ENCODE measurements at places on chromosomes 6 and 20. TPM values are rescaled to one million over a fixed set of nuclear protein-coding genes. Genes with fewer than 3 reads are reported as not detected.

FGD2 gene
- total RNA-seq, result 7.1 TPM

C6orf58 gene
- total RNA-seq, result not detected

ZNF334 gene
- total RNA-seq, result 3.2 TPM

ANGPT4 gene
- not detected for total RNA-seq

ANKRD66 gene
- not detected for total RNA-seq

SMAP1 gene
- total RNA-seq, result 13.4 TPM

SIRPD gene
- total RNA-seq, result not detected

DNA sequence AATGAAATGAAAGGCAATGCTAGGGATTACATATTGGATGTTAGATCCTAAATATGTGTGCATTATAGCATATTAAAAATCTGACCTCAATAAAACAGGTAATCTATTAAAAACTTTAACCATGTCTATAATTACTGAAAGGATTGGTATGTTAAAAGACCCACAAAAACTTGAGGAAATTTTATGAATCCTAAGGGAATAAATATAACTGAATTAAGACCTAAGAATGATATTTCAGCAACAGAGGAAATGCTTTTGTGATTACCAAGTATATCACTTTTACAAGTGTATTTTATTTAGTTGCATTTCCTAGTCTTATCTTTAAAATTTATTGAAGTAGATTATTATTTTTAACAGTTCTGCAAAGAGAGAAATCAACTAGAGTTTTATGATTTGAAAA lies 571.5 kb downstream of the HDGFL1 start:
- no peak for DNase-seq

GRCh38 chr6:154370545-154370944 lies 13.9 kb upstream of the IPCEF1 start:
- no peak for DNase-seq

- no peak for DNase-seq
These were observed 123.0 kb upstream of the FAM184A start for GRCh38 chr6:119201480-119201879.

DNA sequence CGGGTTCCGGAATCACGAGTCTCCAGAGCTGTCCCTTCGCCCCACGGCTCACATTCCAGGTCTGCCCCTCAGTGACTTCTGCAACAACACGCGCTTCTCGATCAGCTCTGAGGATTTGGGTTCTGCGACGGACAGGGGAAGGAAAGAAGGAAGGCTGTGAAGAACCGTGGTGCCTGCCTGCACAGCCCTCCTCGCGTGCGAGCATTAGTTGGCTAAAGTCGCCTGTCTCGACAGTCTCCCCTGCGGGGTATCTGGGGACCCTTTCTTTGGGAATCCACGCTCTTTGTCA lies 23.1 kb downstream of the VPS52 start:
- DNase-seq, result peak; percentile 26

GRCh38 chr6:25301362-25301761 lies 22.2 kb downstream of the CARMIL1 start:
- no peak for DNase-seq

DNA sequence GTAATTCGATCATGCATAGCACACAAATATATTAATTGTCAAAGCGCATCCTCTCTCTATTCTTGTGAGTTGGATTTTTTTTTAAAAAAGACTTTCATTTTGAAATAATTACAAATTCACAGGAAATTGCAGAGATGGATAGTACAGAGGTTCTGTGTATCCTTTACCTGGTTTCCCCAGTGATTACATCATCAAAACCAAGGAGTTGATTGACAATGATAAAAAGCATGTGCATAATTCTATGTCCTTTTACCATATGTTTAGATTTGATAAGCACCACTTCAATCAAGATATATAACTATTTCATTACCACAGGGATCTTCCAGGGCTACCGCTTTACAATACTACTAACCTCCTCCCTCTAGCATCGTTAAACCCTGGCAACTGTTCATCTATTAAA lies 40.2 kb downstream of the CCN2 start:
- DNase-seq, result no peak

DNA sequence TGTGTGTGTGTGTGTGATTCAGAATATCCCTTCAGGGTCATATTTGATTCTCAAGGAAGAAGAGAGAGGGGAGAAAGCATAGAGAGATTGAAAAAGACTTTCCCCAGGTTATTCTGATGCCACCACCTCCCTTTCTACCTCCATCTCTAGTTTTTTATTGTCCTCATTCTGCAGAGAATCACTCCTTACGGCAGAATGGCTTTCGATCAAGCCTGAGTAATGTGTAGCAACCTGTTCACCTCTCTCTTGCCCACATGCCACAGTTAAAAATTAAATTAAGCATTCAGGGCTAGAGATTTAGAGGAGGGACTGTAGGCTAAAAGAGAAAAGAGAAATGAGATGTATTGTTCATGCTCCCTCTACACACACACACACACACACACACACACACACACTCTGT lies 18.1 kb downstream of the KLHL32 start:
- no peak for DNase-seq

- DNase-seq, result no peak
These were observed 116.6 kb downstream of the QRSL1 start for GRCh38 chr6:106745824-106746582.

DNA sequence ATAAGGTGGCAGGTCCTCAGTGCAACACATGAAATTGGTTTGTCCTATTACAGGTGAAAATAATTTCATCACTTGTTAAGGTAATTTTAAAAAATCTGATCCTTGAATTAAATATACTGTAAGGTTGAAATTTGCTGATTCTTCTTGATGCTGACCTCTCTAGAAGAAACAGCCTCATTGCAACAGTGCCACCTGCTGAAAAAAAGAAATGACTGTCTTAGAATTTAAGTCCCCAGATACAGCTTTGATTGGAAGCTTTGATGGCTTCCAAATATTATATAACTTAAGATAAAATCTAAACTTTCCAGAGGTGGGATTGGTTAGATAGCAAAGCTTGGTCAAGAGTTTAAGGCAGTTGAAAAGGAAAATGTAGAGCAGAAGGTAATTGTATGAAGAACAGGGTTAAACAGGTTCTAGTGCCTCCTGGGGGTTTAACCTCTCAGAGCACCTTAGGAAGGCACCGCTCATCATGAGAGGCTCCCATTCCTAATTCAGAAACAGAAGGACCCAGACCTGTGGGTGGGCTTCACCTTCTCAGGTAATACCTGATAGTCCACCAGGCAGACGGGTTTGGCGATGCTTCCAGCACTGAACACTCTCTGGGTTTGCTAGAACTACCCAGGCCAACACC lies 401.0 kb downstream of the PAX1 start:
- DNase-seq, result no peak

GRCh38 chr6:15434823-15435380 lies 189.0 kb downstream of the JARID2 start:
- no peak for DNase-seq

- no peak for DNase-seq
These were observed 47.6 kb upstream of the SIM1 start for GRCh38 chr6:100512203-100512862.

DNA sequence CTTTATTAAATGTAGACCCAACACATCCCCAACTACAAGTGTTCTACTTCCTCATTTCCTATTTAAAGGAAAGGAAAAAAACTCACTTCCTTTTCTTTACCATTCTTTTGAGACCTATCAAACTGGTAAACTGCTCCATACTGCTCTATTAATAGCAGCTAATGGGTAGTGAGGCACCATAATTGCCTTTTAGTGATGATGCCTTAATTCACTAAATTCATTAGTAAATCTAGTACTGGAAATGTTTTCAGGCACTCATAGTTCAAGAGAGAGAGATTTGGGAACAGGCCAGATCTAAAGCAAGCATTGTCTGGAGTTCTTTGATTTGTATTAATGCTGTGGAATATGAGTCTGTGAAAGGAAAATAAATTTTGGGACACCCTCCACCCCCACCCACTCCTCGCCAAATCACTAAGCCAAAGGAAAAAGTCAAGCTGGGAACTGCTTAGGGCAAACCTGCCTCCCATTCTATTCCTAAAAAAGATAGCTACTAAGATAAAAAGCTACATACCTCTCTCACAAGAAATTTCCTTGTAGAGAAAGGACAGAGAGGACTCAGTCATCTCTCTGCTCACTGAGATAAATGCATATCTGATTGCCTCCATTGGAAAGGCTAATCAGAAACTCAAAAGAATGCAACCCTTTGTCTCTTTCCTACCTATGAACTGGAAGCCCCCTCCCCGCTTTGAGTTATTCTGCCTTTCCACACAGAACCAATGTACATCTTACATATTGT lies 13.6 kb upstream of the IBTK start:
- no peak for DNase-seq

Measured in stomach (tissue), 19 donors.